ENCODE measurements at places on chromosomes 13 and 19.

DNA sequence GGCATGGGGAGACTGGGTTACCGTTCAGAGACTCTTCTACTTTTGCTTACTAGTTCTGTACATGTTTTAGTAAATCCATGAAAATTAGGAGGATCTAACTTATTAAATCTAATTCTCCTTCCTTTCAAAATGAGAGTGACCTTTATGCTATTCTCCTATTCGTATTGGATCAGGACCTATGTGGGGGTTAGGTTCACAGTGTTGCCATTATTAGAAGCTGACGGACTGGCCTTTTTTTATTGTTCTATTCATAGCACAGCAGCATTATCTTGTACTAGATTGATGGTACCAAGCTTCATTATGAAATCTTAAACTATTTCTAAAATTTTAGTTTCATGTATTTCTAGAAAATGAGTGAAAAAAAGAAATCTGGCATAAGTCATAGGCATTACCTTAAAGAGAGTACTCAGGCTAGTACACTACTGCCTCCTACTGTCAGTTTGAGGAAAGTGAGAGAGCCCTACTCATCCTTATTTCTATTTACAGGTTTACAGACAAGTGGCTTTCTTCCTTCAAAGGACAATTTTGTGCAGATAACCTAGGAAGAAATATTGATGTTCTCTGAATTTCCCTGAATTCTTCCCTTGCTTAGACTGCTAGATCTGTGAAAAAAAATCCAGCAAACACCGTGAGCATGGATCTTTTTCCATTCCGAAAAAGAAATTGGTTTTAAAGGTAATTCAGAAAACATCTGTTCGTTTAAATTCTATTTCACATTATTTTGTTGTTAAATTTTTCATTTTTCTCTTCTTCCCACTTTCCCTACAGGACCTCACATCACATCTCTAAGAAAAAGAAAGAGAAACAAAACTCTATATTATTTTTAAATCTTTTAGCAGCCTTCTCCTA lies 485.5 kb downstream of the DIAPH3 start:
- DNase-seq = peak; percentile 35

DNA sequence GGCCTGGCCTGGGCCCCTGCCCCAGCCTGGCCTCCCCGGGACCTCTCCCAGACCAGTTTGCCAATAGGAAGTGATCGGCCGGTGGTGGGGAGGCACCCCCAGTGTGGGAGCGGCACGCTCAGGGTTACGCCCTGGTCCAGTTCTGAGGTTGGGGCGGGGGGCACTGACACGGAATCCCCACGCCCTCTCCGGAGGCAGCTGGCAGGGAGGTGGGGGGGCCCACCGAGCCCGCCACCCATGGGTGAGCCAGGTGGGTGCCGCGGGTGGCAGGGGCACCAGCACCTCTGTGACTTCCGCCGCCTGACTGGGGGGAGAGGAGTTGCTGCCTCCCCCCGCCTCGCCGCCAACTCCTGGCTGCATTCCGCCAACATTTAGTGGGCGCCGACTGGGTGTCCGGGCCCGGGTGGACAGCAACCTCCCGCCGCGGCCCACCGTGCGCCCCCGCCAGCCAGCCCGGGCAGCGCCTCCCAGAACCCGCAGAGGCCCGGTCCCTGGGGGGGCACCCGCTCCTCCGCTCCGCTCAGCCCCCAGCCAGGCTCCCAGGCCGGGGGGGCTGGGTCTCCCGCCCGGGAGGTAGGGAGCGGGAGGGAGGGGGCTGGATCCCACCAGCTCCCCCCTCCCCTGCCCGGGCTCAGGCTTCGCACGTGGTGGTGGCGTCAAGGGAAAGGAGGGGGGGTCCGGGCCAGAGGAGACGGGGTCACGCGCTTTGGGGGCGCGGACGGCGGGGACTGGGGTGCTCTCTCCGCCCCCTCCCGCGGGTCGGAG lies 2.0 kb downstream of the ZBTB7A start:
- no peak for DNase-seq

DNA sequence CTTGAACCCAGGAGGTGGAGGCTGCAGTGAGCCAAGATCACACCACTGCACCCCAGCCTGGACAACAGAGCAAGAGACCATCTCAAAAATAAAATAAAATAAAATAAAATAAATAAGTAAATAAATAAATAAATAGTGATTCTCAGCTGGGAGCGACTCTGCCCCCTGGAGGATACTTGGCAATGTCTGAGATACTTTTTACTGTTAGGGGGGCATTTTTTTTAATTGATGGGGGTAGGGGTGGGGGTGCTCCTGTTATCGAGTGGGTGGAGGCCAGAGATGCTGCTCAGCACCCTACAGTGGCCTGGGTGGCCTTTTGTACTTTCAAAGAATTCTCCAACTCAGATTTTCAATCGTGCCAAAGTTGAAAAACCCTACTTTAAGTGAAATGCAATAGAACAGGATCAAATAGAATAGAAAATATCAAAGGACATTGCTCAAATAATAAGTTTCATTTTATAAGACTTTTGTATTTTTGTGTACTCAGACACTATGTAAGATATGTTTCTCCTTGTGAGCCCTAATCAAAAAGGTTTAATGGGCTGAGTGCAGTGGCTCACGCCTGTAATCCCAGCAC lies 7.1 kb upstream of the CLPP start:
- no peak for DNase-seq

DNA sequence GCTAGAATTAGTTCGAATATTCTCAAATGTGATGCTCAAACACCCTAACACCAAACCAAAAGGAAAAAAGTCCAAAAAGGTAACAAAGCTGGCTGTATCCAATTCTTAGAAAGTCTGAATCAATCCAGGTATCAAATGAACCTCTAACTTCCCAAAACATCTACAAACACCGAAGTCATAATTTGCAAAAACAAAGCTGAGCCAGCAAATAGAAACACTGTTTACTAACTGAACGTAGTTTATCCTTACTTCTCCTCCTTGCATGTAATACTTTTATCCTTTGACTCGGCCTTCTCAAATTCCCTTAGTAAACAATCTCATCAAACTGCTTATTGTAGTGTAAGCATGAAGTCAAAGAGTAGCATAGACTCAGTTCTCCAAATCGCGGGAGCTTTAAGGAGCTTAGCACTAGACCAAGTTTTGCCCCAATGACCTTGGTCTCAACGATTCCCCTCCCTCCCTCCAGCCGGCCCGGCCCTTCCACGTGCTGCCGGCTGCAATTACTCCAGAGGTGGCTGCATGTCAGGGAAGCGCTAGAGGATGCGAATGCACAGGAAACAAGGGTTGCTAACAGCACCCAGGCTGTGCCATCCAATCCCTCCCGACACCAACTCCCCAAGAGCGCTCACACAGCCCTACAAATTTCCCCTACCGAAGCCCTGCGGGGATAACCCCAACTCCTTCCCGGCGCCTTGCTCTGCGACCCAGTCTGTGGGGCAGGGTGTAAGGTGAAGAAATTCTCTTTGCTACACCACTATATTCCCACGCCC lies 693 bp downstream of the XPO4 start:
- peak; percentile 21 for DNase-seq

- DNase-seq = no peak
Observed at GRCh38 chr19:42271045-42271419, 2.0 kb downstream of the CIC start.

DNA sequence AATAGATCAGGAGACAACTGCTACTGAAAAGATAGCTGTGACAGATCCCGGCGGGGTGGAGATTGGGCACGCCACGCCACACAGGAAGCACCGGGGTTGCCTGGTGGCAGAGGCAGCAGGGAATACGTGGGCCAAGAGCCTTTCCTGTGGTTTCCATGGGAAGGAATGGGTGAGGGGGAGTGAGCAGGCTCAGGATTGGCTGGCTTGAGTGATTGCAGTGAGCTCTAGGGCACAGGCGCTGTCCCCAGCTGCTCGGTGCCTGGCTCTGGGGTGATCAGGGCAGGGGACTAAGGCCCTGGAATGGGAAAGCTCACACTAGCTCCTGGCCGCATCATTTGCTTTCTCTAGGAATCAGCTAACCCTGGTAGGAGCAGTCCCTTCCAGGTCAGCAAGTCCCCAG lies 166.1 kb downstream of the USP12 start:
- no peak for DNase-seq

GRCh38 chr13:110887597-110888333 lies 27.1 kb downstream of the ANKRD10 start:
- no peak for DNase-seq

GRCh38 chr19:33206261-33207039 lies 12.3 kb downstream of the LRP3 start:
- no peak for DNase-seq

GRCh38 chr19:18725841-18726770 lies 42.6 kb downstream of the CRTC1 start:
- no peak for DNase-seq

DNA sequence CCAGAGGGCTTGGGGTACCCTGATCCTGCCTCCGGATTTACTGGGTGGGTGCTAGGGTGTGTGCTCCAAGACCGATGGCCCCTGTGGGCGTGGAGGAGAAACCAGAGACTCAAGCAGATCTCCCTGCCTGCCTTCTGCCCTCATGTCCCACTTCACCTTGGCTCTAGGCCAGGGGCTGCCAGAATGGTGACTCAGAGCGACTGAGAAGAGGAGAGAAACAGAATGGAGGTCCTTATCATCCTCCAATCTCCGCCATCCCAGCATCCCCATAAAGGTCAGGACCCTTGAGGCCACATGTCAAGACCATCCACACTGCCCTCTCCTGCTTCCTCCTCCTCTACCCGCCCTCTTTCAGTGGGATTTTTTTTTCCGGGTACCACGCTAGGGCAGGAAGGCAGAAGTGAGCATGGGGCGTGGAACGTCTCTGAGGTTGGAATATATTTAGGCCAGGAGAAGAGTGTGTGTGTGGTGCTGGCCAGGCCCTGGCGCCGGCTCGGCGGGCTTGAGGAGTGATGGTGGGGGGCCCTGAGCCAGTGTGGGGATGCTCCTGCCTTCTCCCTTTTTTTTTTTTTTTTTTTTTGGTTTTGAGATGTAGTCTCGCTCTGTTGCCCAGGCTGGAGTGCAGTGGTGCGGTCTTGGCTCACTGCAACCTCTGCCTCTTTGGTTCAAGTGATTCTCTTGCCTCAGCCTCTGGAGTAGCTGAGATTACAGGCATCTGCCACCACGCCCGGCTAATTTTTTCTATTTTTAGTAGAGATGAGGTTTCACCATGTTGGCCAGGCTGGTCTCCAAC lies 22.3 kb downstream of the IER2 start:
- DNase-seq = peak; percentile 33

DNA sequence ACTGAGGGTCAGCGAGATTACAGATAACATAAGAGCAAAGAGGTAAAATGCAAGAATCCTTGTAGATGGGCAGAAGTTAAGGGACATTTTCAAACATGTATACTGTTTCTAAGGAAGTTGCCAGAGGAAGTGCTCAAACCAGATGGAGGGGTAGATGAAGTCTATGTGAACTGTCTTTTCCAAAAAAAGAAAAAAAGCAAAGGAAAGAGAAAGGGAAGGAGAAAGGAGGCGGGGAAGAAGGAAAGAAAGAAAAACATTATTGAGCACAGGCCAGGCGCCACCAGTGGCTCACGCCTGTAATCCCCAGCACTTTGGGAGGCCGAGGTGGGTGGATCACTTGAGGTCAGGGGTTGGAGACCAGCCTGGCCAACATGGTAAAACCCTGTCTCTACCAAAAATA lies 5.3 kb downstream of the DMAC2 start:
- DNase-seq = no peak

DNA sequence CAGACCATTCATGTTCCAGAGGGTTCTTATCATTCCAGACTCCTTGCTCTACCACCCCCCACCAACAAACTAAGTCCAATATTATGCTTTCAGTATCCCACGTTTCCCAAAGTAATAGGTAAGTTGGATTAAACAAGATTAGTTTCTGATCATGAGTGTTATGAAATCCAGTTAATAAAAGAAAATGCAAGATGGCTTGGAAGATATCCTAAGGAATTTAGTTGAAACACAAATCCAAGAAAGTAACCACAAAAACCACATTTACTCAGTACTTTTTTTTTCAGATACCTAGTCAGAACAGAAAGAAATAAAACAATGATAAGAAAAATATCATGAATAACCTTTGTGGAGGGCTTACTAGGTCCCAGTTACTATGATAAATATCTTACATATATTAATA lies 119.4 kb upstream of the MIR17HG start:
- DNase-seq = no peak

- DNase-seq = no peak
Observed at GRCh38 chr13:49630580-49630979, 2.3 kb downstream of the ARL11 start.

DNA sequence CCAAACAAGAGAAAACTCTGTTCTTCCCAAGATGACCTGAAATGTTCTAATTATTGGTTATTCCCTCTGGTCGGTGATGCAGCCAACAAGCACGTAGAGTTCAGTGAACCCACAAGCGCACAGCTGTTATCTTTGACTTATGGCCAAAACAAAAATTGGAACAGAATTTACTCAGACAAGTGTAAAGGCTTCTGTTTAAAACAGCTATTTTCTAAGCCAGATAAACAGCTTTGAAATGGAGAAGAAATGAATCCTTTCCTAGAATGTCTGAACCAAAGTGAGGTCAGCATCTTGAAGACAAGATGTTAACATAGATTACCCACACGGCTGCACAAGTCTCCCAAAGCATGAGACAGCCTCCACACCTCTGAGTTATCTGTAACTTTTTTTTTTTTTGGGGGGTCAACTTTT lies 669.2 kb downstream of the DIAPH3 start:
- no peak for DNase-seq

- peak; percentile 70 for DNase-seq
Observed at GRCh38 chr19:49442771-49443365, 1.5 kb upstream of the SLC17A7 start.

GRCh38 chr13:112776354-112776753 lies 86.5 kb downstream of the ATP11A start:
- no peak for DNase-seq

- DNase-seq = no peak
Observed at GRCh38 chr13:33649212-33649878, 168.6 kb upstream of the RFC3 start.

GRCh38 chr19:2775556-2776430 lies 7.3 kb downstream of the SGTA start:
- DNase-seq = no peak

GRCh38 chr13:48783181-48783630 lies 129.5 kb downstream of the CYSLTR2 start:
- DNase-seq = no peak

GRCh38 chr13:97855570-97856303 lies 97.7 kb upstream of the IPO5 start:
- DNase-seq = peak; percentile 74

- DNase-seq = no peak
Observed at GRCh38 chr19:49730166-49730565, 32.9 kb downstream of the TSKS start.

- DNase-seq = no peak
Observed at GRCh38 chr13:77952276-77952675, 33.6 kb upstream of the EDNRB start.

GRCh38 chr19:8584965-8585893 lies 8.0 kb upstream of the MYO1F start:
- DNase-seq = no peak

Data from renal cortex interstitium (tissue), 15 donors.